Kidney epithelial cell (primary cell): ENCODE measurements at places on chromosomes 11 and 22. TPM values are rescaled to one million over a fixed set of nuclear protein-coding genes. Genes with fewer than 3 reads are reported as not detected.

PIK3IP1 gene
- 14.0 and 17.5 TPM in 2 replicates for total RNA-seq

CYB5R2 gene
- 14.2 and 17.2 TPM in 2 replicates for total RNA-seq

GRCh38 chr11:120254788-120255518 is 15.0 kb downstream of the POU2F3 start:
- no peak for DNase-seq

- DNase-seq: no peak
These were observed 239.9 kb downstream of the CNTN5 start for GRCh38 chr11:99260696-99261095.

PTGDR2 gene
- total RNA-seq: not detected in 2 replicates

DNA sequence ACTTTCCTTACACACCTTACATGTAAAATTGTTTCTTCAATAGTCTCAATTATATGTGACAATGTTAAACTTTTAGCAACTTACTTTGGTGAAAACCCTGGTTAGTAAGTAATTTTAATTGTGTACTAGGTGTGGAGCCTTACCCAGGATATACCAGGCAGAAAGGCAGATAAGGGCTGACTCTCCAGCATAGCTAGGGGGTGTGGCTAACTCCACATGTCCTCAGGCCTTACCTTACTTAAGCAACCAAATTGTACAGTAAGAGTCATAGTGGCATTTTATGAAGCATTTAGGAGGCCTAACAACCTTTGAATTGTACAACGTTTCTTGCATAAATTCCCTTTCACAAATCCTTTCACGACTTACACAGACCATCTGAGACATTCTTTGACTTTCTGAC is 118.2 kb upstream of the OR9Q1 start:
- no peak for DNase-seq
